CD4-positive, alpha-beta T cell treated with Interleukin-4 for 4 hours (primary cell): ENCODE measurements at places on chromosomes 3 and 15.

GRCh38 chr15:85482894-85483293, 102.5 kb downstream of the AKAP13 start:
- DNase-seq: no peak

DNA sequence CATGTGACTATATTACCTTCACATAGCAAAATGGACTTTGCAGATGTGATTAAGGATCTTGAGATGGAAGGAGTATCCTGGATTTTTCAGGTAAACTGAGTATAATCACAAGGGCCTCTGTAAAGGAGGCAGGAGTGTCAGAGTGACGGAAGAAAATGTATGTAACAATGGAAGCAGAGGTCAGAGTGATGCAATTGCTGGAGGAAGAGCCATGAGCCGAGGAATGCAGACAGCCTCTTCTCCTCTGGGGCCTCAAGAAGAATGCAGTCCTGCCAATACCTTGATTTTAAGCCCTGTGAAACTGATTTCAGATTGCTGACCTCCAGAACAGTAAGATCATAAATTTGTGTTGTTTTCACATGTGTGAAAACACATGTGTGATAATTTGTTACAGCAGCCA, 15.1 kb downstream of the HEMK1 start:
- DNase-seq: no peak

- DNase-seq: no peak
Observed at GRCh38 chr3:14389166-14389606, 13.2 kb upstream of the SLC6A6 start.

DNA sequence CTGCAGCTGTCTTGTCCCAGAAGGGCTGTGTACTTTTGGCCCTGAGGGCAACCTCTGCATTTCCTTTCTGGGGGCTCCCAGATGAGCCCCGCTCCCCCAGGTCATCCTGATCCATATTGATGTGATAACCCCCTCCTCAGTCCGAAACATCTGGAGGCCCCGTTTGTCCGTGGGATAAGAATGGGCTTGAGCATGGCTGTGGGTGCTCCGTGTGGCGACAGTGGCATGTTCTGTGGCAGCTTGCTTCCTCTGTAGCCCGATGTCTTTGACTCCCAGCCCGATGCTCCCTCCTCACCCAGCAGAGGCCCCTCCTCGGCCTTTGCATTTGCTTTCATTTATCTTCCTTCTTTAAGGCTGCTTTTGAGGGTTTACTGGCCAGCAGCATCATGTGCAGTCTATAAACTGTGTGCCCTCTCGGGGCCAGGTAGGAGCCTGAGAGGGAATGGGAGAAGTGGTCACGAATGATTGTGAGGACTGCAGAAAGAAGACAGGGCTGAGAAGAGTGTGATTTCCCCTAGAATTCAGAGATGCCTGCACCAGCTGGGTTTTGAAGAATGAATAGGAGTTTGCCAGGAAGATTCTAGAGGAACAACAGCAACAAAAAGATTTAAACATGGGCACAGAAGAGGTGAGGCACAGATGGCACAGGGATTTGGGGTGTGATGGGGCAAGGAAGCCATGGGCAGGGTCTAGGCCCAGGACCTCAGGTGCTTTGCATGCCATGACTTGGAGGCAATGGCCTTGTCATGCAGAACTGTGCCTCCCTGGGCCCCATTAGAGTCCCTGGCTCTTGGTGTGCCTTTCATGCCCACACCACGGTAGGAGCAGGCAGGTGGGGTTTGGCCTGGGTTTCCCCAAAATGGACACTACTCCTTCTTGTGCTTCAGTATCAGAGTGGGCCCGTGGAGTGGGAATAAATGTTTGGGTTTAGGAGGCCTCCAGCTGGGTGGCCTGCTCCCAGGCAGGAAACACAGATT, 34.2 kb downstream of the APBA2 start:
- no peak for DNase-seq

DNA sequence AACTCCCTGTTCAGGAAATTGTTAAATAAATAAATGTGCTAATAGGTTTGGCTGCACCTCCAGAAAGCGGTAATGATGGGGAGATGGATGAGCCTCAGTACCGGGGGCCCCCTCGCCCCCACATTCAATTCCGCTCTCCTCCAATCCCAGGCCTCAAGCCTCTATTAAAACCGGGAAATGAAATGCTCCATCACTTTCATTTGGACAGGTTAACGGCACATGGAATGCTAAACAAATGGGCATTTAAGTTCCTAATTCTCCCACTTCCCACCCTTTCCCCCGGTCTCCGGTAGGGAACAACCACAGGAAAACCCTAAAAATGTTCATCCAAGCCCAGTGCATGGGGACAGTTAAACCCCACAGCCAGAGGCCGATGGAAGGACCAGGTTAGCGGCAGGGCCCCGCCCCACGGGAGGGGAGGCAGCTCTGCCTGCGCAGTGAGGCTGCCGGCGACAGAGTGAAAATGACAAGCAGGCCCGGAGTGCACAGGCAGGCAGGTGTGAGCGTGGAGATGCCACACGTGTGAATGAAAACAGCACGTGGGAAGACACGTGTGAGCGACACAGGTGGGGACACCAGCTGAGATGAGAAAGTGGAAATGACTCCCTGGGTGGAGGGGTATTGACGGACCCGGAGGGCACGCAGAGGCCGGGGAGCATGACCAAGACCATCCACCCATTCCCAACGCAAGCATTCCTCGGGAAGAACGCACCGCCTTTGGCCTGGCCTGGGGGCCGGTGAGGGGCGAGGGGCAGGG, 28.1 kb downstream of the RNU5B-1 start:
- no peak for DNase-seq

- no peak for DNase-seq
Observed at GRCh38 chr3:67094167-67094566, 96.1 kb downstream of the KBTBD8 start.

- no peak for DNase-seq
Observed at GRCh38 chr3:152398495-152398894, 129.8 kb downstream of the MBNL1 start.

GRCh38 chr3:194686816-194687637, 1.3 kb downstream of the FAM43A start:
- no peak for DNase-seq

DNA sequence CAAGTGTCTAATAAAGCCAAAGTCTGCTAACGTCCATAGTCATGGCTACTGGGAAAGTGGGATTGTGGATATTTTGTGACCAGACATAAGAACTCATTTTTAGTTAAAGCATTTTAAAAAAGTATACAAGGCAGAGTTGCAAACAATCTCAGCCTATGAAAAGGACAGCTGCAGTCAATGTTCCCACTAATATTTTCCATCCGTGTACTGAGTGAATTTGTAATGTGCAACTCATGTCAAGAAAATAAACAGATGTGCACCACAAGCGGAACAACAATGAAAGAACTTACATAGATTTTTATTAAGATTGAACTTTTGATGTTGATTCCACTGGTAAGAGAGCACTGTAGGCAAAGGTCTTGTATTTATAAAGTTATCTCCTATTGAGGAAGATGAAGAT, 231.3 kb upstream of the SEMA6D start:
- no peak for DNase-seq
